Activated CD4-positive, alpha-beta T cell treated with anti-CD3 and anti-CD28 coated beads, Interleukin-2, amount 10 ng/mL, durations not matched to agents 24 days and 14 days (primary cell): ENCODE measurements at places on chromosomes 13 and 19.

- peak; percentile 95 for DNase-seq
Measured at GRCh38 chr19:47230054-47230920, 712 bp downstream of the BBC3 start.

DNA sequence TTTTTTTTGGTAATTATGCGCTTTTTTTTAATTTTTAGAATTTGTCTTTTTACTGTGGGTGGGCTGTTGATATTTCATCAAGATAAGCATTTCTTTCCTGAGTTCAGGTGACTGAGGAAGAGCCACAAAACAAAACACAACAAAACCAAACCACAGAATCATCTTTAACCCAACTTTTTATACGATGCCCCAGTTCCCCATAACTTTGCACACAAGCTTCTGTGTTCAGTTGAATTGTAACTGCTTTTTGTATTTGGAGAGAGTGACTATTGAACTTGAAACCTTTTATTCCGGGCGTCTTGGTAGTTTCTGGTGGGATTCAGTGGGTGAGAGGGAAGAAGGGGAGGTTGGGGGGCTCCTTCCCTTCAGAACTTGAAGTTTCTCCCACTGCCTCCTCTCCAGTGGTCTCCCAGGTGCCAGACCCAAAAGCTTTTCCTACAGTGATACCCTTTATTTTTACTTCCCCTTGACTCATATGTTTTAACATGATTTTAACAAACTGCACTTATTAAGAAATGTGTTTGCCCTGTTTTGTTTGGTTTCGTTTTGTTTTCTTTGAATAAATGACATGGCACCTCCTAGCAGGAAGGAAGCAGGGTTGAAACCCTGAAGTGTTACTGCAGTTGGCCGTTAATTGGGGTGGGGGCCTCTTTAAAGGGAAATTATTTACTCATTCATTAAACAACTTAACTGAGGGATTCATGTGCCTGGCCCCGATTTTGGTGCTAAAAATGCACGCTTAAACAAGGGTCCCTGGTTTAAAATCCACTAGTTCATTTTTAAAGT is 2.7 kb upstream of the CCDC97 start:
- DNase-seq, result peak; percentile 77

GRCh38 chr19:48568345-48568886 is 16.4 kb downstream of the SULT2B1 start:
- no peak for DNase-seq

DNA sequence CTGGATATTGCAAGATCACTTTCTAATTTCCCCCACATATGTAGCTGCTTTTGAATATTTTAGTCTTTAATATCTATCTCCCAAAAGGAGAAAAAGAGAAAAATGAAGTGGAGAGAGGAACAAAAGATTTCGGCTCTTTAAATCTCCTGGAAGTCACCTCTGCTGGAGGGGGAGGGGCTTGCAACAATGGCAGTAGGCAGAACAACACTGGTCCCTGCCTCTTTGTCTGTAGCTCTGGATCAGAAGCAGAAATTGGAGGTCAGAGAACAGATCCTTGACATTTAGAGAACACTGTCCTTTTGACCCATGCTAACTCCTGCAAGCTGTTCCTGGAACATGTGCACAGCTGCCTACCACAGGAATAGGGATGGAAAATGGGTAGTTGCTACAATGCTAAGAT is 86.7 kb upstream of the GPR12 start:
- DNase-seq, result no peak
